ENCODE measurements at places on chromosomes 3 and 15.

- no peak for DNase-seq
Observed at GRCh38 chr15:69760258-69760845, 307.7 kb downstream of the RPLP1 start.

- peak; percentile 64 for DNase-seq
Observed at GRCh38 chr3:49410846-49411534, 786 bp downstream of the RHOA start.

DNA sequence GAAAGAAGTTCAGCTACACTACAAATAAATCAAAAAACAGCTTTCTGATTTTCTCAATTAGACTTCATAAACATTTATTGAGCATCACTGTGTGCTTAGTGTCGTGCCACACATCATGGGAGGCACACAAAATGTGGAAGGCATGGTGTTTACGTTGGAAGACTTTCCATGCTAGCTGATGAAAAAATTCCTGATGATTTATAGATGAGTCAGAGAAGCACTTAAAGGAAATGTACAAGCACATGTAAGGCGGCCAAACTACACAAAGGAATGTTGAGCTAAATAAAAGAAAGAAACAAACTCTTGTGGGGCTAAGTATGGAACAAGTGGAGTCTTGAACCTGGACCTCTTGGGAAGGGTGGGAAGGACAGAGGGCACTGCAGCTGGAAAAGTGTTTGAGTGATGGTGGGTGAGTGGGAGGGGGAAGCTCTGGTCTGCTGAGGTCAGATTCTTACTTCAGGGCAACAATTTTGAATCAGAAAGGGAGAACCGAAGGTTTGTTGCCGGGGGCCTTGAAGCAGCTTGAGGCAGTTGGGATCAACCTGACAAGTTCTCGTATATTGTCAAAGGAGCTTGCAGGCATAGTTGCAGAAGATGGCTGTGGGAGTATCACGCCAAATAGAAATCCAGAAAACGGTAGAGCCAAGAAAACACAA is 66.9 kb downstream of the FOXB1 start:
- DNase-seq = no peak

DNA sequence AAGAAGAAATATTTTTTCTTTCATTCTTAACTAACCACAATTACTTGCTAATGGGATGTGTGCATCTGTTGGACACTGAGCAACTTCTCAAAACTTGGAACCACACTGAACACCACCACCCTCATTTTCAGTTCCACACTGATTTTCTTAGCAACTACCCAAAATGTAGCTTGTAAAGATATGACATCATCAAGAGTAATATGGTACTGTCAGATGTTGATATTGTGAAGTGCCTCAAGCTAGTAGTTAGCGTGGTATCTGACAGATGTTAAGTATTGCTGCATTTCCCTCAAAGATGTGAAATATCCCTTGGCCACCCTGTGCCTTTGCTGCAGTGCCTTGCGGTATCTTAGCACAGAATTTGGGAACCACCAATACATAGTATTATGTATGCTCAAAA is 9.3 kb downstream of the RFTN1 start:
- DNase-seq = no peak

- peak; percentile 54 for DNase-seq
Observed at GRCh38 chr15:68991723-68992122, 22.8 kb upstream of the NOX5 start.
